ENCODE measurements at places on chromosomes 3 and 15.

DNA sequence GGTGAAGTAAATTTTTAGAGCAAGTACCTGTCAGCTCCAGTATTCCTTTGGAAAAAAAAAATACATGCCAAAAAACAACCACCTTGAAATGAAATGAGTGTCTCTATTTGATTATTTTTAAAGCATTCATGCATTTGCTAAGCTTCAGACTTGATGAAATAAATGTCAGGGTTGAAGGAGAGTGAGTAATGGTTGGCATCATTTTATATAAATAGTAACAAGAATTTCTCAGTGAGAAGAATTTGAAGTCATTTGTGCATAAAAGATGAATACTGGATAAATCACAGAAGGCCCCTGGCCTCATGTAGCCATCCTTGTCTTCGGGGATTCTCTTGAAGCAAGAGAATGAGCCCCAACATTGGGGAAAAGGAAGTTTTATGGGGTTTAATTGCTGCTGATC, 318.4 kb downstream of the LPP start:
- no peak for DNase-seq

DNA sequence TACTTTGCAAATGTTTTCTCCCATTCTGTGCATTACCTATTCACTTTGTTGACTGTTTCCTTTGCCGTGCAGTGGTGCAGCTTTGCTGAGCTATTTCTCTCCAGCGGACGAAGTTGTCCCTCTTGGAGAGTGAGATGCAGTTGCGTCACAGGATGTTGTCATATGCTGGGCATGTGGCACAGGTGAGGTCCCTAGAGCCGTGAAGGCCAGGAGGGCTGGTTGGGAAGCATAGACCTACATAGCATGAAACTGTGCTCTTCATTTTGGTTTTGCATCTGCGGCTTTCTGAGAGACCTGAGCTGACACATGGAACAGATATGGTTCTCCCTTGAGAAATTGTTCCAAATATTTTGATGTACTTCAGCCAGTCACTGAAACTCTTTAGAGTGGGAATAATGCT, 108.5 kb downstream of the CACNA1D start:
- DNase-seq = no peak

DNA sequence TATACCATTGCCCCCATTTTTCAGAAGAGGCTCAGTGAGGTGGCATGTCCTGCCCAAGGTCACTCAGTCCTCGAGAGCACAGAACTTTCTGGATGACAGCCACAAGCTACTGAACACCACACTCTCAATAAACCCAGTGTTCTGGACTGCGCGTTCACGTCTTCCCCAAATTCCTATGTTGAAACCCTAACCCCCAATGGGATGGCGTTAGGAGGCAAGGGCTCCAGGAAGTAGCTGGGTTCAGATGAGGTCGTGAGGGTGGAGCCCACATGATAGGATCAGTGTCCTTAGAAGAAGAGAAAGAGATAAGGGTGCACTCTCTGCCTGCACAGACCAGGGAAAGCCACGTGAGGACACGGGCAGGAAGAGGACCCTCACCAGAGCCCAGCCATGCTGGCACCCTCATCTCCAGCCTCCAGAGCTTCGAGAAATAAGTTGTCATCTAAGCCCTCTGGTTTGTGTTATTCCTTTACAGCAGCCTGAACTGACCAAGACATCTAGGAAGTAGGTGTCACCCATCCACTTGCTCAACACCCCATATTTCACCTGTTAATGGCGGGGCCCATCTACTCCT, 324.0 kb downstream of the UACA start:
- DNase-seq = no peak

DNA sequence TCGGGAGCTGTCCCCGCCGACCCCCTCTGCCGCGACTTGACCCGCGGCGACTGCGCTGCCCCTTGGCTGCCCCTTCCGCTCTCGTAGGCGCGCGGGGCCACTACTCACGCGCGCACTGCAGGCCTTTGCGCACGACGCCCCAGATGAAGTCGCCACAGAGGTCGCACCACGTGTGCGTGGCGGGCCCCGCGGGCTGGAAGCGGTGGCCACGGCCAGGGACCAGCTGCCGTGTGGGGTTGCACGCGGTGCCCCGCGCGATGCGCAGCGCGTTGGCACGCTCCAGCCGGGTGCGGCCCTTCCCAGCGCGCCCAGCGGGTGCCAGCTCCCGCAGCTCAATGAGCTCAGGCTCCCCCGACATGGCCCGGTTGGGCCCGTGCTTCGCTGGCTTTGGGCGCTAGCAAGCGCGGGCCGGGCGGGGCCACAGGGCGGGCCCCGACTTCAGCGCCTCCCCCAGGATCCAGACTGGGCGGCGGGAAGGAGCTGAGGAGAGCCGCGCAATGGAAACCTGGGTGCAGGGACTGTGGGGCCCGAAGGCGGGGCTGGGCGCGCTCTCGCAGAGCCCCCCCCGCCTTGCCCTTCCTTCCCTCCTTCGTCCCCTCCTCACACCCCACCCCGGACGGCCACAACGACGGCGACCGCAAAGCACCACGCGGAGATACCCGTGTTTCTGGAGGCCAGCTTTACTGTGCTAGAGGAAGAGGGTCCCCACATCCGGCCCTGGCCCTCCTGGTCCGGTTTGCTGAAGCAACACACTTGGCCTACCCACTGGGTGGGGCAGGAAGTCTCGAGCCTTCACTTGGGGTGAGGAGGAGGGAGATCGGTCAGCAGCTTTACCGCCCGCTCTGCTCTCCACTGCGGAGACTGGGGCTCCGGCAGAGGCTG, at the start of gene RASSF1:
Gene RASSF1, minus strand, starts transcription at position 389 of the 882 bp plus-strand sequence. Its CDS starts 31 bp downstream, at position 358.
- DNase-seq = no peak

DNA sequence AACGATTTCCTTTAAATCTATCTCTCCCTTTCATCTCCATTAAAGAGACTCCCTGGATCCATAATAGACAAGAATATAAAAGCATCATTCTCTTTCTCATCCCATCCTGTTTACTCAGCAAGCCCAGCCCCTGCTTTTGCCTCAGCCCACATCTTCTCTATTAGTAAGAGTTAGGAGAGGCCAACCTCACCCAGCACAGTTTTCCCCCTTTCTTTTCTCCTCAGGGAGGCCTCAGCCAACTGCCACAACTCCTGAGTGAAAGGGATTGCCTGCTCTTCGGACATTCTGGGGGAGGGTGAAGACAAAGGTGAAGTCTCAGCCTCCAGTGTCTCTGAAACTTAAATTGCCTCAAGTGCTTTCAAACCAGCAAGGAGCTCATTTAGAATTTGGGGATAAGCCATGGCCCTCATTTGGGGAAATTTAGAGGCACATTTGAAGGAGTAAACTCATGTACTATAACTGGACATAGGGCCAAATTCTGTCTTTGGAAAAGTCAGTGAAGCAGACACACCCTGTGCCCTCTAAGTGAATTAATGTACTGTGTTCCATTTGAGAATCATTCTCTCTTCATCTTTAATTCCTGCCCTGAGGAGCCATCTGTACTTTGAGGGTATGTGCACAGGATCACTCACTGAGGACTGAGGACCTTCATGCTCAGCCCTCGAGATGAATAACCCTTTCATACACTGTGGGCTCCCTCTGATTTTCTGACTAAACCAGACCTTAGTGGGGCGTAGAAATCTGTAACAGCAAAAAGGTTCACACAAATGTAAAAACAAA, 82.5 kb downstream of the SOX2 start:
- DNase-seq = no peak
